Choroid plexus epithelial cell (primary cell): ENCODE measurements at places on chromosomes 1 and 21.
A peak's percentile ranks its signal among the peaks of the same experiment; 100 is the strongest.

DNA sequence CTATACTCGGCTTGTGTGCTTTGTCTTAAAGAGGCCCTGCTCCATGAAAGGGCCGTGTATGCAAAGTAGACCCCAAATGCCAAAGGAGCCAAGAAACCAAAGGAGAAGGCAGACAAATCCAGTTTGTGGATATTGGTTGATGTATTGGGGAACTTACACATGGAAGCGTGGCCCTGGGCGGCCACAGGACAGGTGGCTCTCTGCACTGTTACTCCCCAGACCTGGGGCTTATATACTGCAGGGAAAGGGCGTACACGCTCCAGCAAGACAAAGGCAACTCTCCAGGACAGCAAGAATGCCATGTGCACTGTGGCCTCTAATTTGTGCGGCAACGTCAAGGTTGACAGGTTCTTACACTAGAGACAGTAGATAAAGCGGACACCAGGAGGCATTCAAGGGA is 24.8 kb downstream of the RSPH1 start:
- no peak for DNase-seq

DNA sequence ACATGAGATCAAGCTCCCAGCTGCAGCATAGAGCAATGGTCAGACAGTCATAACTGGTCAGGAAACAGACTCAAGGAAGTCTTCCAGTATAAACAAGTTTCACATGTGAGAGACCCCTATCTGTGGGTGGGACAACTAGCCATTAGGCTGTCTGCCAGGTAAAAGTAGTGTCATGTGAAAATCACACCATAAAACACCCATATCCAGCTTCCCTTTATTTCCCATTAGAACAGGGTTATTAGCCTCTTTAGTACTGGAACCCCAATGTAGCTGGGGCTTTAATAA is 426.7 kb downstream of the KCNT2 start:
- DNase-seq: no peak

- DNase-seq: no peak
Observed at GRCh38 chr1:228446852-228447251, 30.2 kb upstream of the TRIM17 start.

- DNase-seq: no peak
Observed at GRCh38 chr1:70874818-70875217, 172.8 kb downstream of the PTGER3 start.

- no peak for DNase-seq
Observed at GRCh38 chr21:41345934-41346685, 15.7 kb upstream of the MX2 start.

DNA sequence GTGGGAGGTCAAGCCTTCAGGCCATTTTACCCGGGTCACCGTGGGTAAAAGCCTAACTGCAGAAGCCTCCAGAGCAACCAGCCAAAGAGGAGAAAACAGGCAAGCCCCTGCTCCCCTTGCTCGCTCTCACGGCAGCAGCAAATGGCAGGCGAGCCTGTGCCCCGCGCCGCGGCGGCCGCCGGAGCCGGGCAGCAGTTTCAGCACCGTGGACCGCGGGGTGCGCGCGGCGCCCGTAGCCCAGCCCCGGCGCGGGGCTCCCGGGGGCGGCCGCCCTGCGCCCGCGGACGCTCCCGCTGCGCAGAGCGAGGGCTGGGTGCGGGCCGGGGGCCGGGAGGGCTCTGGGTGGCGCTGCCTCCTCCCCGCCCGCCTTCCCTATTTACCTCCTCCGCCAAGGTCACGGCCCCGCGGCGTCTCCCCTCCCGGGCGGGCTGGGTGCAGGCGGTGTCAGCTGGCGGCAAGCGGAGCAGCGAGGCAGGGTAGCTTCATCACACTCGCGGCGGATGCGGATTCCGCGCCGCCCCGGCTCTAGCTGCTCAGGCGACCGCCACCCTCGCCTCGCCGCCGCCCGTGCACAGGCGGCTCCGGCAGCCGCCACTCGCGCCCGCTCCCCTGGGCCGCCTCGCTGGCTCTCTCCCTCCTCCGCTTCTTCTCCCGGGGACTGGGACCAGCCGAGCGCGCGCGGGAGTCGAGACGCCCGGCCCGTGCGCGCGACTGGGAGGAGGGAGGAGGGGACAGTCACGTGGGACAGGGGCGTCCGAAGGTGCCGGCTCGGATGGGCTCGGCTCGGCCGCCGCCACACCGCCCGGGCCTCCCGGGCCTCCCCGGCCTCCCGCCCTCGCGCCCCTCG is at the start of gene RGS7:
TSS of gene RGS7 (minus strand) at position 687 of the 847 bp plus-strand sequence.
- peak; percentile 41 for DNase-seq

GRCh38 chr1:179384027-179384426 is 18.3 kb downstream of the AXDND1 start:
- no peak for DNase-seq

GRCh38 chr21:28228636-28228995 is 764.1 kb downstream of the LTN1 start:
- DNase-seq: no peak

- peak; percentile 54 for DNase-seq
Observed at GRCh38 chr1:235632506-235633401, 16.8 kb downstream of the GNG4 start.

GRCh38 chr1:7136166-7136953 is 351.1 kb downstream of the CAMTA1 start:
- no peak for DNase-seq

GRCh38 chr1:48687282-48688045 is 89.2 kb downstream of the BEND5 start:
- DNase-seq: peak; percentile 66

DNA sequence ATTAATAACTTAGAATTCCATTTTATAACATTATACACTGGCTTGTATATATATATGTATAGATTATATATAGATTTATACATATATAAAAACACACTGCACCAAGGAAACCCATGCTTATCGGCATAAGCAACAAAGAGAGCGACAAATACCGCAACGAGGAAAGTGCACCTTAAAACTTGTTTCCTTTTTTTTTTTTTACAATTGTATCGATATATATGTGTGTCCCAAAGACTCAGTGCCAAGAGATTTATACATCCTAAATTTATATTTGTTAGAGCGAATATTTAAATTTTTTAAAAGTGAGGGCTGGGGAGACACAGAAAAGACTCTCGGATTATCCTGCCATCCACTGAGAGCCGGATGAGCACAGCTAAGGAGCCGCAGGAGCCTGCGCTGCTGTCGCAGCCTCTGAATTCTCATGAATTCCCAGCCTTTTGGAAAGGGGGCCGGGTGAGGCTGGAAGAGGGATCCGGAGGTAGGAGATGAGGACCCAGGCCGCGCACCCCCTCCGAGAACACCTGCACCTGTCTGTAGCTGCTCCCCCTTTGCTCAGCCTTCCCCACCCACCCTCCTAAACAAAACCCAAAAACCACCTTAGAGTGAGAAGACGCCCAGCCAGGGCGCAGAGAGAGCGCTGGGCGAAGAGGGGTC is 5.2 kb downstream of the DMRTA2 start:
- no peak for DNase-seq

DNA sequence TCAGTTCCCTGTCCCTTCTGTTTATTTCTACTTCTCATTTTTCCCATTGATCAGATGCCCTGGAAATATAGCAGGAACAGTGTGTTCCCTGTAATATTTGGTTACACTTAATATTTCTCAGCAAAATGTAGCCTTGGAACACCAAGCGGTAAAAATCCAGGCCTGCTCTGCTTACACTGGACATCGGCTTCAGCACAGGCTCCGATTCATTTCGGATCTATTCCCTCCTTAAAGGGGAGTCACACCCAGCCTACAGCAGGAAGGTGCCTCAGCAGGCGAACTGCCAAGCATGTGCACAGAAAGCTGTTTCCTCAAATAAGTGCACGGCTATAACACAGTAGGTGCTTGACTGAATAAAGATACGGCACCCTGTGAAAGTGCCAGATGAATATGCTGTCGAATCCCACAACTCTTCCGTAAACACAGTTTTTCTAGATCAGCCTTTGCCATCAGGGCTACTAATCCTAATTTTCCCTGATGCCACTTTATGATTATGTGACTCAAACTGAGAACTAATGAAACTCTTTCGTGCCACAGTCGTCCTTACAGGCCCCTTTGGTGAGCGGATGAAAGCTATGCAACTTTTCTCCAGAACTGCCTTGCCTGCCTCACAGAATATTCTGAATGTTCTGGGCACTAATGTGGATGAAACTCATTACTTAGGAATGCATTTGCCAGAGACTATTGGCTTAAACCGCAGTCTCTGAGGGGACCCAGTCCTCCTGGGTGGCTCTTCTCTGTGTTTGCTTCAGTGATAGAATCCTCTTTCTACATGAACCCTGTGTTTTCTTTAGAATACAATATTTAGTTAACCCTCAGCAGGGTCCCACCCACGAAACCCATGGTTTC is 275.5 kb upstream of the RUNX1 start:
- DNase-seq: peak; percentile 80

DNA sequence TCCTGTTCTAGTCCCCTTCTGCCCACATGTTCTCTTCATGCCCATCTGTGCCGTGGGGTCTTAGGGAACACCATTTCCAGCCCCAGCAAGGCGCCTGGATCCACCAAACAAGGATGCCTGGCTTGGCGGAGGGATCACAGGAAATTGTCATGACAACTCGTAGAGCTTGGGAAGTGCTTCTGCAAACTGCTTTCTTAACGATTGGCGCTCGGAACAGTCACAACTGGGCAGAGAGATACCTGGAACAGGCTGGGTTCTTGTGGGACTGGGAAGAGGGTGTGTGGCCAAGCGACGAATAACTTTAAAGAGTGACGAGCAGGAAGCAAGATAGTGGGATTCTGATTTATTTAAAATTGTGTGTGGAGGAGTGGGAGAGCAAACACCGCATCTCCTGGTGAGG is 329.8 kb downstream of the RPS6KC1 start:
- no peak for DNase-seq

GRCh38 chr21:35011681-35012080 is 37.4 kb downstream of the RUNX1 start:
- DNase-seq: peak; percentile 48

DNA sequence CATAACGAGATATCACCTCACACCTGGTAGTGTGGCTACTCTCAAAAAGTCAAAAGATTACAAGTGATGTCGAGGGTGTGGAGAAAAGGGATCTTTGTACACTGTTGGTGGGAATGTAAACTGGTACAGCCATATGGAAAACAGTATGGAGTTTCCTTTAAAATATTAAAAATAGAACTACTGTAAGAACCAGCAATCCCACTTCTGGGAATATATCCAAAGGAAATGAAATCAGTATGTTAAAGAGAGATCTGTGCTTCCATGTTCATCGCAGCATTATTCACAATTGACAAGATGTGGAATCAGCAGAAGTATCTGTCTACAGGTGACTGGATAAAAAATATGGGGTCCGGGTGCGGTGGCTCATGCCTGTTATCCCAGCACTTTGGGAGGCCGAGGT is 7.6 kb upstream of the PIK3C2B start:
- no peak for DNase-seq

DNA sequence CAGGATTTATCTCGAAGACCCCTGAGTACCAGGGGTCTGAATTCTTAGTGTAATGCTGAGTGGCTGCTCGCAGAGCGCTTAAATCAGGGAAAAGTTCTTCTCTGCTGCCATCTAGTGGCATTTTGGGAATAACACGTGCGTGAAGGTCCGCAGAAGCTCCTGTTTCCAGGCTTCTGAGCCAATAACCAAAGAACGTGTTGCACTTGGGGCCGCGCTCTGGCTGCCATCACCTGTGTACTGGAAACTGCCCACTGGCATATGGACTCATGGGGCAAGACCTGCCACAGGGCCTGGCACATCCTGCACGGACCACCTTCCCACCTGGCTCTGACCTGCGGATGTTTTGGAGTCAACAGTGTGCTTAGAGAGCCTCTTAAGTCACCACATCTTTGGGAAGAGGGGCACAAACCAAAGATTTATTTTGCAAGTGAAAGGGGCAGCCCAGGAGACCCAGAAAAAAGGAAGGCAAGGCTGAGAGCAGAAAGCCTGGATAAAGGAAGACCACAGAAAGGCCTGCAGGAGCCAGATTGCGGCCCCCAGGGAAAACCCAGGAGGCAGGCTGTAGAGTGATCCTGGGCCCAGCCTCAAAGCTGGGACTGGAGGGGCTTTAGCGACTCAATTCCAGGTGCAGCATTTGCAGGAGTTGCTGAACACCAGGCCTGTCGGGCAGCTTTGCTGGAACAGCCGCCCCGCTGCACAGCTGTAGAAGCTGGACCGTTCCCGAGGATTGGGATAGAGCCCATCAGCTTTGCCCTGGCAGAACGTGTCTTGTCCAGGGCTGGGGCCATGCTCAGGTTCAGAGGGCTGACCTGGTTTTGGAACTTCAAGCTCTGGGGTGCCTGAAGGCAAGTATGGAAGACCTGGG is 13.0 kb downstream of the CHIT1 start:
- peak; percentile 83 for DNase-seq
